Esophagus squamous epithelium (tissue), 5 donors: ENCODE measurements at places on chromosomes 3 and 15.

DNA sequence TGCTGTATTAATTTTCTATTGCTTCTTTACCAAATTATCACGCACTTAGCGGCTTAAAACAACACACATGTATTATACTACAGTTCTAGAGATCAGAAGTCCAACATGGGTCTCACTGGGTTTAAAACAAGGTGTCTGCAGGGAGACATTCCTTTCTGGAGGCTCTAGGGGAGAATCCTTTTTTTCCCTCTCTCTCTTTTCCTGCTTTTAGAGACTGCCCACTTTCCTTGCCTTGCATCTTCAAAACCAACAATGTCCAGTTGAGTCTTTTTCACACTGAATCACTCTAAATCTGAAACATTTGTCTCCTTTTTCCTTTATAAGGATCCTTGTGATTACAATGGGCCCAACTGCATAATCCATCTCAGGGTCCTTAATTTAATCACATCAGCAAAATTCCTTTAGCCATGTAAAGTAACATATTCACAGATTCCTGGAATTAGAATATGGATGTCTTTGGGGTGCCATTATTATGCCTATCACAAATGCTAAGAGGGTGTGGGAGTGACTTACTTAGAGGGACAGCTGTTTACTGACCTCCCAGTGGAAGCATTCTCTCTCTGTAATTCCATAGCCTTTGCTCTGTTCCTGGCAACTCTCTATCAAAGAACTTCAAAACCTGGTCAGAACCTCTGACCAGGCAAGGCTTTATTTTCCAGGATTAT, 21.8 kb downstream of the CD200 start:
- DNase-seq = no peak

DNA sequence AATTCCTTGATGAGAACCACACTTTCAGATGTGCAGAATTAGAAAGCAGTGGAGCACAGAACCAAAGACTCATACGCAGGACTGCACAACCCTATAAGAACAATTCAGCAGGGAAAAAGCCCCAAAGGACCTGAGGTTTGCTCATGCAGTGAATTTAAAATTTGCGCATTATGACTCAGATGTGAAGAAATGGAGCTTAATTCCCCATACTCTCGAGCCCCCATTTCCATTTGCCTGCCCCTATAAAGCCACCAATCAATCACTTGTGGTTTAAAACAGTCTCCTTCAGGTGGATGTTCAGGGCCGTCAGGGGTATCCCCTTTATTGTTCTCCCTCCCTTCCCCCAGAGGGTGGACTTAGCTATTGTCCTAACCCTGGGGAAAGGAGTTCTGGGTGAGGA, 221.2 kb downstream of the IGSF11 start:
- DNase-seq = no peak

DNA sequence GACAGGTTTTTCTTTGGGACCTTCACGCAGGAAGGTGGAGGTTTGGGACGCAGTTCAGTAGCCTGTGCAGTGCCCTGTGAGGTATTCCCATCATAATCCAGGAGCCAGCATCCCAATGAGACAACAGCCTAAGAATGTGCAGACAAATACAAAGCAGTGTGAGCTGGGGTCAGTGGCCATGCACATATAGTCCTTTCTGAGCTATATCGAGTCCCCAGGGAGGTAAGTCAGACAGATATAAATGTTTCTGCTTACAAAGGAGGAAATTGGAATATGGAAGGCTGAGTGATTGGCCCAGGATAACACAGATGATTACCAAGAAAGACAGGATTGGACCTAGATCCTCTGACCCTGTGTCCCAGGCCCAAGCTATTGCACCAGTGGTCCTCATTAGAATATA, 216.6 kb upstream of the TRIM42 start:
- DNase-seq = no peak

GRCh38 chr3:30007668-30008067, 598.7 kb upstream of the TGFBR2 start:
- DNase-seq = no peak

DNA sequence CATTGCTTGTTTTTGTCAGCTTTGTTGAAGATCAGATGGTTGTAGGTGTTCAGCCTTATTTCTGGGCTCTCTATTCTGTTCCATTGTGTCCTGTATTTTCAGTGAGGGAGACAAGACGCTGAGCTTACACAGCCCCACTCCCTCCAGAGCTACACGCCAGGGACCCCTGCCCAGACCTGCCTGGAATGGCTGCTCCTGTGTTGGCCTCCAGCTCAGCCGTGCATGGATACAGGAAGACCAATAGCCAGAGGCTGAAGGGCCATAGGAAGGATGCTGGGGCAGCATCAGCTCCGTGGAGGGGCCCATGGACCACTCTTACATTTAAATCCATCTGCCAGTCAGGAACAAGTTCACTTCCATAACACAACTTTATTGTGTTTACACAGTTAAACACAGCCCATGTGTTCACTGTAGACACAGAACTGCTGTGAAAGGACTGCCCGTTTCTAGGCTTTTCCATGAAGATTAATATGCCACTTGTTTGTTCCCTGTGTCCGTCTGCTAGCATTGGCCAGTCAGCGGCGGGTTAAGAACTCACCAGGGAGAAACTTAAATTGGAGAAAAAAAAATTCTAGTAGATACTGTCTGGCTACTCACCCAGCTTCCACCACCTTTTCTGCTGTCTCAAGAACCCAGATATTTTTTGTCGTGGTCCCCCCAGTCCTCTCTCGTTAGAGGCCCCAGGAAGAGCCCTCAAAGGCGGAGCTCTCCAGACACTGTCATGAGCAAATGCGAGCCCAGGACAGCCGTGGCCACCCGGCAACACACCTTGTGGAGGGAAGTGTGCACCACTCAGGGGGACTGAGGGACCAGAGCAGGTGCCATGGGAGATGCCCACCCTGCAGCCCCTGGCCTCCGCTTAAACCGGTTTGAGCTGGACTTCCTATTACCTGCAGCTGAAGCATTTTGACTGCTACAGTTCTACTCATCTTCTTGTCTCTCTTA, 142.3 kb upstream of the MEF2A start:
- DNase-seq = no peak
